Transverse colon (tissue), 4 donors: ENCODE measurements at places on chromosomes 4 and X. TPM values are rescaled to one million over a fixed set of nuclear protein-coding genes. Genes with fewer than 3 reads are reported as not detected.
A peak's percentile ranks its signal among the peaks of the same experiment; 100 is the strongest.

Gene MTCP1
- total RNA-seq = 1.6 TPM

DNA sequence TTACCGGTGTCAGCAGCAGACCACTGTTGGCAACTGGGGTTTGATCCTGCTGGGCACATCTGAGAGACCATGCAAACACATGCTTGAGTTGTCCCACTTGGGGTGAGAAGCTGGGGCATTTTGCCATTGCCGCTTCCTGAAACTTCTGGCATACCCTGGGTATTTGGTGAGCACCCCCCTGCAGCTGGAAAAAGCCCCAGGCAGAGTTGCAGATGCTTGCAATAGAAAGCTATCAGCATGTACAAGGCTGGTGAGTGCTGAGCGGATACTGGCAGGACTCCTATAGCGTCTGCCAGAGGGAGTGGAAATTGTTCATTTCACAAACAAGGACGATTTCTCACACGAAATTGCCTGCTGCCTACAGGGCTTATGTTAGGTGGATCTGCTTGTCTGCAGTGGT is 32.3 kb downstream of the SUPT20HL1 start:
- no peak overlapping the region for H3K27ac ChIP-seq
- H3K36me3 ChIP-seq = no peaks in the 10 kb centered on the region
- no peak for DNase-seq
- H3K4me1 ChIP-seq = no peaks in the 10 kb centered on the region
- no peak overlapping the region for H3K4me3 ChIP-seq

DNA sequence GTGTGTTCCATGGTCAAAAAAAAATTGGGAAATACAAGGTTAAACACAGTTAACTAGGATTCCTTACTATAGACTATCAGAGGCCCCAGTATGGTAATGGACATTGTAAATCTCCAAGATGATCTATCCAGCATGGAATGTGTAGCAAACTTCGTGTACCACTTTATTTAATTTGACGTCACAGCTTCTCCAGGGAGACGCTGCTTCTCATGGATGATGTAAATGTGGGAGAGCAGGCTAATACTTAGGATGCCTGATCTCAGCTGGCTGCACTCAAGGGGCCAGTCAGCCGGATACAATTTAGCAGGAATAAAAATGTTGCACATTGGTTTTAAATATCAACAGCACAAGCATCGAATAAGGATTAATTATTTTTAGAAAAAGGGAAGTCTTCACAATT is 111.7 kb upstream of the HPF1 start:
- H3K36me3 ChIP-seq = no peaks in the 10 kb centered on the region
- no peak for DNase-seq
- H3K4me3 ChIP-seq = no peak overlapping the region
- H3K4me1 ChIP-seq = no peaks in the 10 kb centered on the region
- H3K27ac ChIP-seq = no peak overlapping the region

GRCh38 chrX:17563515-17563914 is 173.8 kb upstream of the SCML1 start:
- H3K27me3 ChIP-seq = no peaks in the 10 kb centered on the region
- no peak overlapping the region for H3K4me3 ChIP-seq
- DNase-seq = no peak
- no peaks in the 10 kb centered on the region for H3K4me1 ChIP-seq

GRCh38 chr4:9847968-9848748 is 66.7 kb downstream of the DRD5 start:
- no peak overlapping the region for H3K27ac ChIP-seq
- no peaks in the 10 kb centered on the region for H3K4me1 ChIP-seq
- no peak overlapping the region for H3K4me3 ChIP-seq
- DNase-seq = no peak
- H3K27me3 ChIP-seq = no peaks in the 10 kb centered on the region

DNA sequence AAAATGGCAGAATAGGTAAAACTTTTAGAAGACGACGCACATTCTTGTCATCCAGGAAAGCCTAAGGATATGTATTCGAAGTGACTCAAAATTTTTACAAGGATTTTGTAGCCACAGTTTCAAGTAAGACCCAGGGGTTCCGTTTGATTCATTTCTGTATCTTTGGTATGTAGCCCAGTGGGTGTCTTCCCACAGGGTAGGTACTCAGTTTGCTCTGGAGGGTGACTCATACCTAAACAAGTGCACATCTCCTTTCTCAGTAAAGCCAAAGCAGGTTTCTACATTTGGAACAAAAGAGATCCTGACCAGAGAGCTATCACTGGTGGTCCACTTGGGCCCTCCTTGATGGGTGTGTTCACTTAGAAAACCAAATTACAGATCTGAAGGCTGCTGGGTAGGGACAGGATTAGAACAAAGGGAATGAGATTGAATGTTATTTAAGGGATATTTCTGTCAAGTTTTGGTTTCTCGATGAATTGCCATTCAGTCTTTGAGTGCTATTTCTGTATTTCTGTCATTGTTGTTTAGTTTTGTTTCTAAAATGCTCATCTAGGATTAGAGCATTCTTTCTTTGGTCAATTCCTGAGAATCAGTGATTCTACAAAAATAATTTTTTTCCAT is 56.1 kb downstream of the PLS3 start:
- H3K36me3 ChIP-seq = no peaks in the 10 kb centered on the region
- H3K4me1 ChIP-seq = peaks cover 2% of the 10 kb centered on the region
- DNase-seq = no peak

GRCh38 chrX:46575586-46575985 is 2.0 kb downstream of the CHST7 start:
- no peak overlapping the region for H3K27ac ChIP-seq
- peak overlapping the region; percentile 48 for H3K4me3 ChIP-seq
- H3K36me3 ChIP-seq = no peaks in the 10 kb centered on the region
- peaks cover 8% of the 10 kb centered on the region for H3K4me1 ChIP-seq

- H3K27me3 ChIP-seq = peaks cover 46% of the 10 kb centered on the region
- peak; percentile 59 for DNase-seq
- no peak overlapping the region for H3K4me3 ChIP-seq
Measured at GRCh38 chr4:3285558-3286334, 7.1 kb upstream of the RGS12 start.

- no peak for DNase-seq
- H3K4me1 ChIP-seq = no peaks in the 10 kb centered on the region
- H3K4me3 ChIP-seq = no peak overlapping the region
- H3K27me3 ChIP-seq = peaks cover 10% of the 10 kb centered on the region
- no peak overlapping the region for H3K27ac ChIP-seq
Measured at GRCh38 chr4:44738615-44739014, 12.3 kb upstream of the GNPDA2 start.

DNA sequence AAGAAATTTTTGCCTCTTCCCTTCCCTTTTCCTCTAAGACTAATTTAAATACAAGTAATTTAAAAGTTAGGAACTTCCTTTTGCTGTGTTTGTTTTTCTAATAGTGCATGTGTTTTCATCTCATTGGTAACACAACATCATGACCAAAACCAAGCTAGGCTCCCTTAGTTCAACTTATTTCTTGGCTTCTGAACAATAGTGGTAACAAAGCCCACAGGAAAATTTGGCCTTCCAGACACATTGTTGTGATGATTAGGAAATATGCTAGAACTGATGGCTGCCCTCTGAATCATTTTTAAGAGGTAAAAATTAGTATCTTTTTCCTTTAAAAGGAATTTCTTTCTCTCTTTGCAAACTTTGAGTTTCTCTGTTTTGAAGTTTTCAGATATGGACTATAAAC is 25.5 kb upstream of the TEC start:
- no peak for DNase-seq
- no peak overlapping the region for H3K4me3 ChIP-seq
- no peaks in the 10 kb centered on the region for H3K4me1 ChIP-seq
- no peaks in the 10 kb centered on the region for H3K36me3 ChIP-seq
